ENCODE measurements at places on chromosomes 4 and X. TPM values are rescaled to one million over a fixed set of nuclear protein-coding genes. Genes with fewer than 3 reads are reported as not detected.
A peak's percentile ranks its signal among the peaks of the same experiment; 100 is the strongest.

FGF2 gene
- 11.1 TPM for total RNA-seq

SLC7A11 gene
- total RNA-seq = 3.8 TPM

NUDT9 gene
- 43.9 TPM for total RNA-seq

MAGEC1 gene
- not detected for total RNA-seq

DNA sequence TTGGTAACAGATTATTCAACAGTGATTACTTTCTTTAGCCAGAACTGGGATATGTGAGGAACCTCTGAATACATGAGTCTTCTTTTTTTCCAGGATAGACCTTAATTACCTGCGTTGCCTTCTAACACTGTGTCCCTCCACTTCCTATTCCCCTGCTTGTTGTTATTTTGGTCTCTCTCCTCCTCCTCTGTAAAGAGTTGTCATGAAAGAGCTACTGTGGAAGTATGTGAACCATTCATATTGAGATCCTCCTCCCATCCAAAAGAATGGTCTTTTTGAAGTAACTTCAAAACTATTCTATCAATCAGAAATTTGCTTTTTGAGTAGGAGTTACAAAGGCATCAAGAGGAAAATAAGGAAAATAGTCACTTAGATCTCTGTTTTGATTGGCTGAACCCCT lies 420.0 kb upstream of the TENM3 start:
- no peak overlapping the region for H3K4me3 ChIP-seq
- DNase-seq = no peak
- H3K4me1 ChIP-seq = no peaks in the 10 kb centered on the region
- no peaks in the 10 kb centered on the region for H3K36me3 ChIP-seq
- H3K27me3 ChIP-seq = no peaks in the 10 kb centered on the region

DNA sequence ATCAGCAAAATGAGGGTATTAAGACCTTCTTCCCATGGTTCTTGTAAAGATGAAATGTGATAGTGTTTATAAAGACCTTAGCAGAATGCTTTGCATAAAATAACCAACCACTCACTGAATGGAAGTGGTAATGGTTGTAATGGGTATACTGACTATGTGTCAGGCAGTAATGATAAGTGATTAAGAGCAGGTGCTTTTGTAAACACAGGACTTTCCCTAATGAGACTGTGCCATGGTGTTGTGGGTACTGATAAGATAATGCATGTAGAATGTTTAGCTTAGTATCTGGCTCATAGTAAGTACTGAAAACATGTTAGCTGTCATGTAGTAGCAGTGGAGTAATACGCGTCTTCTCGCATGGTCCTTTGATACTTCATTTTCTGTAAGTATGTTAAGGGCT lies 6.9 kb downstream of the LSM6 start:
- DNase-seq = no peak
- peaks cover 33% of the 10 kb centered on the region for H3K4me1 ChIP-seq
- peaks cover 40% of the 10 kb centered on the region for H3K36me3 ChIP-seq
- no peak overlapping the region for H3K27ac ChIP-seq

GRCh38 chrX:103063918-103064434 lies at the start of gene BEX1:
Gene BEX1 (minus strand): TSS chrX:103064171. CDS start chrX:103063274, 897 bp downstream.
- H3K27me3 ChIP-seq = no peaks in the 10 kb centered on the region
- peak; percentile 63 for DNase-seq
- H3K27ac ChIP-seq = no peak within 1 kb of the TSS
- no peaks in the 10 kb centered on the region for H3K4me1 ChIP-seq
- peak within 1 kb of the TSS; percentile 25 for H3K4me3 ChIP-seq

GRCh38 chrX:53930515-53931380 lies 113.5 kb downstream of the PHF8 start:
- DNase-seq = no peak
- no peaks in the 10 kb centered on the region for H3K36me3 ChIP-seq
- H3K4me1 ChIP-seq = no peaks in the 10 kb centered on the region

GRCh38 chrX:13891377-13892140 lies 74.7 kb upstream of the GPM6B start:
- H3K27ac ChIP-seq = no peak overlapping the region
- no peak overlapping the region for H3K4me3 ChIP-seq
- no peak for DNase-seq
- no peaks in the 10 kb centered on the region for H3K4me1 ChIP-seq
- H3K27me3 ChIP-seq = no peaks in the 10 kb centered on the region
- H3K36me3 ChIP-seq = no peaks in the 10 kb centered on the region

DNA sequence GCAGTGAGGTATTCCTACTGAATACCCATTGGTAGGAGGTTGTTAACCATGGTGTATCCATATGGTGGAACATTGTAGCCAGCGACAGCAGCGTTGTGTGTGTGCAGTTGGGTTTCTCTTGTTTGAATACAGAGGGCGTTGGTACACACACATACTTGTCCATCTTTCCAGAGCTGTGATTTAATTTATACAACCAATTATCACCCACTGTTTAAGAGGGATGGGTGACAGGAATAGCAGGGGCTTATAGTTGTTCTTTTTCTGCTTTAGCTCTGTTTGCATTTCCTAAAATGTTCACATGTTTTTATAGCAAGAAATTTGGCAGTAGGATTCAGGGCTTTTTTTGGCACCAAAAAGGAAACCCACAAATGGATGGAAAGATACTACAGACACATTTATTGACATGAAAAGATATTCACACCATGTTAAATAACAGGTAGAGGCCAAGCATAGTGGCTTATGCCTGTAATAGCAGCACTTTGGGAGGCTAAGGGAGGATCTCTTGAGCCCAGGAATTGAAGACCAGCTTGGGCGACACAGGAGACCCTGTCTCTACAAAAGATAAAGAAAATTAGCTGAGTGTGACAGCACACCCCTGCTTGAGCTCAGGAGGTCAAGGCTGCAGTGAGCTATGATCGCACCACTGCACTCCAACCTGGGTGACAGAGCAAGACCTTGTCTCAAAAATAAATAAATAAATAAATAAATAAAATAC lies 60.6 kb downstream of the TNIP2 start:
- no peak overlapping the region for H3K27ac ChIP-seq
- no peaks in the 10 kb centered on the region for H3K27me3 ChIP-seq
- H3K4me3 ChIP-seq = no peak overlapping the region
- no peaks in the 10 kb centered on the region for H3K4me1 ChIP-seq
- peaks cover 99% of the 10 kb centered on the region for H3K36me3 ChIP-seq
- no peak for DNase-seq

DNA sequence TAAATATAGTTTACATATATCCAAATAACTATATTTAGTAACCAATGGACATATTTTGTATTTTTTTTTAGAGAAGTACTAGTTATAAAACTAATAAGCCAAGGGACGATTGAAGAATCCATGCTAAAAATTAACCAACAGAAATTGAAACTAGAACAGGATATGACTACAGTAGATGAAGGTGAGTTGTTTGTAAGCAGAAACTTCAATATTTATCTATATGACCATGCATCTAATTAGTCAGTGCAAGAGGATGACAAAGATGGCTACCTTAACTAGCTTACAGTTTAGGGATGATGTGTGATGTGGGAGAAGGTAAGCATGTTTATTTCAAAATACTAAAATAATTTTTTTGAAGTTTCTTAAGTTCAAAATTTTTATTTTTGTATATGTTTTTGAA lies 57.7 kb downstream of the HPGDS start:
- peaks cover 92% of the 10 kb centered on the region for H3K36me3 ChIP-seq
- H3K27me3 ChIP-seq = no peaks in the 10 kb centered on the region
- H3K27ac ChIP-seq = no peak overlapping the region
- no peak for DNase-seq

All from upper lobe of right lung (tissue), 1 donor.